ENCODE measurements at places on chromosomes 2 and 18.

DNA sequence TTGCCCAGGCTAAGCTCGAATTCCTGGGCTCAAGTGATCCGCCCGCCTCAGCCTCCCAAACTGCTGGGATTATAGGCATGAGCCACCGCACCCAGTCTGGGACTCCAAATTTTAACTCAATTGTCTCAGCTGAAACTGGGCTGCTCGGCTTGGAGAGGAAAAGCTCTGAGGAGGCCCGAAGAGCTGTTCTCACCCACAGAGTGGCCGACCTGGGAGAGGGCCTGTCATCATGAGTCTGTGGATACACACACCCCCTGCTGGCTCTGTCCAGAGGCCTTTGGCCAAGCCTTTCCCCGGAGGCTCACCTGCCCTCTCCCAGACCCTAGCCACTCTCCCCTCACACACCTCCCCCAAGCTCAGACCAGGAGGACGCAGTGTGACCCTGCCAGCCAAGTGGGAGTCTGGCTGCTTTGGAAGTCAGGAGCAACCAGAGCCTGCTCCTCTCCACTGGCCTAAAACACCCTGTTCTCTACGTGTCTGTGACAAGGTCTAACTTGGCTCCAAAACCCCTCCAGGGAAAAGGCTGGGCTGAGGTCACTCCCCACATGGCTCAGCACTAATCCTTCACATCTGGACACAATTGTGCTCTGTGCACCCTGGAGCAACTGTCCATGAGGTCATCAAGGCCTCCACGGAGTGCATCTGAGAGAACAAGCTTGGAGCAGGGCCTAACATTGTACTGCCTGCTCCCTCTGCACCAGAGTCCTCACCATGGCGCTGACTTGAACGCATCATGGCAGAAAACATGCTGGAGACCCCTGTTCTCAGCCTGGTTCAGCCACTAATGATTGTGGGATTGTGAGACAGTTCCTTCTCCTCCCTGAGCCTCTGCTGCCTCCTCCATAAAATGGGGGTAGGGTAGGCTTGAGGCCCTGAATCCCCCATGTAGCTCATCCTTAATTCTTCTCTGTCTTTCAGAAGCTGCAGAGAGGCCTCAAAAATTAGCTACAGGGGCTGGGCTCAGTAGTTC lies 49.9 kb upstream of the RAB6C start:
- DNase-seq = peak; percentile 41

GRCh38 chr2:201789395-201789794 lies 8.7 kb upstream of the ALS2 start:
- no peak for DNase-seq

DNA sequence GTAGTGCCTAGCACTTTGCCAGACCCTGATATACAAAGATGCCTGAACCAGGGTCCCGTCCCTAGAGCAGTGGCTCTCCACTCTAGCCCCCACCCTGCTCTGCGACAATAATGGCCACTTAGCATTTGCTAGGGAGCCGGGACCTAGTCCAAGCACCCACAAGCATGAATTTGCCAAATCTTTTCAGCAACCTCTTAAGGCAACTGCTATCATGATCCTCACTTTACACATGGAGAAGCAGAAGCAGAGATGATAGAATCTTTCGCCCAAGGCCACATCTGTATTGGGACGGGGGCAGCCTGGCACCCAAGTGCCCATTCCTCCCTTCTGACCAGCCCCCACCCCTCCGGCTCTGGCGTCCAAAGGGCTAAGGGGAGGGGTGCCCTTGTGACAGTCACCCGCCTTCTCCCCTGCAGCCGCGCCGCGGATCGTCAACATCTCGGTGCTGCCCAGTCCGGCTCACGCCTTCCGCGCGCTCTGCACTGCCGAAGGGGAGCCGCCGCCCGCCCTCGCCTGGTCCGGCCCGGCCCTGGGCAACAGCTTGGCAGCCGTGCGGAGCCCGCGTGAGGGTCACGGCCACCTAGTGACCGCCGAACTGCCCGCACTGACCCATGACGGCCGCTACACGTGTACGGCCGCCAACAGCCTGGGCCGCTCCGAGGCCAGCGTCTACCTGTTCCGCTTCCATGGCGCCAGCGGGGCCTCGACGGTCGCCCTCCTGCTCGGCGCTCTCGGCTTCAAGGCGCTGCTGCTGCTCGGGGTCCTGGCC lies 13.0 kb downstream of the SIGLEC15 start:
- DNase-seq = no peak

DNA sequence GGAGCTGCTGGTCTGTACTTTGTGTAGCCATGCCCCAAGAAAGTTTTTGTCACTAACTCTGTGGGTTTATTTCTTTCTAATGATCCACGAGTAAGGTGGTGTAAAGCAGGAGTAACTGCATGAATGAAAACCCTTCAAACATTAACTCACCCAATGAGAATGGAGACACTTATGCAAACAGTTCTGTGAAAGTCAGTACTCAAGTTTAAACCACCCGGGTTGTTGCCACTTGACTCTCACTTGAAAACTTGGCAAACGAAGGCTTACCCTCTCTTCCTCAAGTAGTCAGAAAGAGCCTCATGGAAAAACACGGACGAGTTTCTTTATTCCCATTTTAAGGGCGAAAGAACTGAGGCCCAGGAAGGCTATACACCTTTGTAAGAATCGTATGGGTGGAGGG lies 117.5 kb downstream of the MMADHC start:
- DNase-seq = no peak

DNA sequence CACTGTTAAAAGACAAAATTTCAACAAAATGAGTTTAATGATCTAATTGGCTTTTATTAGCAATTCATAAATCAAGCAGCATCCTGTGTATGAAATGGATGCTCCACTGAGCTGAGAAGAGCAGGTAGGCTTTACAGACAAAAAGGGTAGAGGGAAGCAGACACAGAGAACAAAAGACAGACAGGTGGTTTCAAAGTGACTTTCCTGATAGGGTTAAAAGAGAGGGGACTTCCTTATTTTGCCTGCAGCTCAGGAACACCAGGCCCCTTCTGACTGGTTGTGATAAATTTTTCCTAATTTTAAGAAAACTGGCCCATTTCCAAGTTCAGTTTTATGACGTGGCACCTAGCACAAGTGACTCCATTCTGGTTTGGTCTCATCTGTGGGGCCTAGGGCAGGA lies 11.9 kb downstream of the TEX51 start:
- DNase-seq = no peak

DNA sequence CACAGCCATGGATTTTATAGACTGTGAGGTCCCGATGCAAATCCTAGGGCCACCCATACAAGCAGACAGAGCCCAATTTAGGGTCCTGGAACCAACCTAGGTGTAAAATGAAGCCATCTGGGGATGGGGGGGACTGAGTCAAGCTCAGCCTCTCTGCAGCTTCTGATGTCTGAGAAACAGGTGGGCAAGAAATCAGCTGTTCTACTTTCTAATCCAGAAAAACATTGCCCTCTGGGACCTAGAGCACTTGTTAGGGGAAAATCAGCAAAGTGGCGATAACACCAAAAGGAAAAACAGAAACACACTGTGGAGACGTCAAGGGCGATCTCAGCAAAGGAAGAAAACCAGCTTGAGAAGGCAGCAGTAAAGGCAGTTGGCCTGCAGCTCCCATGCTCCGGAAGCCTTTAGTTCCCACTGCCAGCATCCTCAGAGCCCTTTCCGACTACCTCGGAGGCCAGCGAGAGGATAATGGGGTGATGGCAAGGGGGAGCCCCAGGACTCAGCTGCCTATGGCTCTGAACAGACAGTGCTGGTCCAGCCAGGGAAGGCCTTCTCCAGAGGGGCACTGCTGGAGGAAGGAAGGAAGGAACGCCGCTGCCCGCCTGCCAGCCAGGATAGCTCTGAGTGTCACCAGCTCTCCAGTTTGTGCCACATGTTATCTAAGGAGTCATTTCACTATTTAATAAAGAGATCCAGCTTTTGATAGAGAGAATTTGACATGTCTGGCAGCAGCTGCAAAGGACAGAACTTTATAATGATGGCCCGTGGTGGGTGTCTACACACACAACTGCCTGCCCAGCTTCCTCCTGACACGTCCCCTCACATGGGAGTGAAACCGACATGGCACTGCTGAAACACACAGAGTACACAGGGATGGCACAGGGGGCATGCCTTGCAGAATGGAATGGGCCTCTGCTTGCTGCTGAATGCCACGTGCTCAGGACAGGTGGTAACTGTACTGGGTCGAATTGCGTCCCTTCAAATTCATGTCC lies 37.7 kb downstream of the HS1BP3 start:
- DNase-seq = no peak

GRCh38 chr18:60746919-60747318 lies 374.3 kb upstream of the MC4R start:
- DNase-seq = no peak

DNA sequence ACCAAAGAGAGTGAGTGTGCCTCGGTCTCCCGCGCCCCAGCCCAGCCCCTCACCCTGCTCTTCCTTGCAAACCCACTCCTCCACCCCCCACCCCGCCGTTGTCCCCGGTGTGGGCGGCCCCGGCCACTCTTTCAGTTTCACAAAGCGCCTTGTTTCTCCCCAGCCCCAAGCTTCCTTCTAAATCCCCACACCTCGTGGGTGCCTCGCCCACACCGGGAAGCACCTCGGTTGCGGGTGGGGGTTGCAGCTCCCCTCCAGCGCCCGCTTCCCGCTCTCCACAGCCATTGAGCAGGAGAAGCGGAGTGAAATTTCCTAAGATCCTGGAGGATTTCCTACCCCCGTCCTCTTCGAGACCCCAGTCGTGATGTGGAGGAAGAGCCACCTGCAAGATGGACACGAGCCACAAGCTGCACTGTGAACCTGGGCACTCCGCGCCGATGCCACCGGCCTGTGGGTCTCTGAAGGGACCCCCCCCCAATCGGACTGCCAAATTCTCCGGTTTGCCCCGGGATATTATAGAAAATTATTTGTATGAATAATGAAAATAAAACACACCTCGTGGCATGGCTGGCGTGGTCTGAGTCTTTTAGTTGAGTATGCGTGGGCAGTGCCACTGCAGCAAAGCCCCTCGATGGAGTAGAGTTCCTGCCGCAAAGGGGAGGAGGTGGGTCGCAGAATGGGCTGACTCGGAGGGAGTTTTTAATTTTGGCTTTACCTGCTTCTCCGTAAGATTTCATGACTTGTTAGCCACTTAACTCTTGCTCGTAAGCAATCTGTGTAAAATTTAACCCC lies 848 bp downstream of the TMSB10 start:
- no peak for DNase-seq

DNA sequence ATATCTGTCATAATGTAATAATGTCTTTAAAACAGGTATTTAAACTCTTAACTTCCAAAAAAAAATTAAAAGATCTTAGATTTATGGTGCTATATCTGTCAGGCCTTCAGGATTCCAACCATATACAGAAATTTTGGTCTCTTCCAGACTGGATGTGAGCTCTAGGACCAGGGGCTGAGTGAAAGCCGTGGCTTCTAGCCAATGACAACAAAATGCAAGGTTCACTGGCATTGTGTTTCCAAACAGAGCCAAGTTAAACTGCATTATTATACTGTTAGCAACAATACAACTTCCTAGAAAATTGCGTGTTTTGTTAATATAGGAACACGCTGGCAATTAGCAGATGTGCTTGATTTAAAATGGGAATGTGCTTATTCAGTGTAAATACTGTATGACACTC lies 809.8 kb upstream of the SOX11 start:
- no peak for DNase-seq

- no peak for DNase-seq
Measured at GRCh38 chr2:239305771-239306170, 95.0 kb downstream of the HDAC4 start.

DNA sequence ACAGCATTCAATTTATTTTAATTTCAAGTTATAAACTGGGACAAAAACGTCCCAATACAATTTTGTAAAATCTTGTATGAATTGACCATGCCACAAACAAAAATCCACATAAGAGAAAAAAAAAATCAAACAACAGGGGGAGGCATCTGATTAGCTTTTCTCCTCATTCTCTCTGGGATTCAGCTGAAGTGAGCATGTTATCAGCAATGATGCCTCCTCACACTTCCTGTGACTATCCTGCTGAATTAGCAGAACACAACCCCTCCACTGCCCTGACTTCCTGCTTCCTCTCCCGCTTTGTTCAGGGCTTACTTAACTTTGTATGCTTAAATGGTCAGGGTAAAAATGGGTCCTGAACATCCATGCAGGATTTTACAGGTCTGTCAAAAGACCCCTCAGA lies 132.2 kb upstream of the ITGB6 start:
- no peak for DNase-seq

DNA sequence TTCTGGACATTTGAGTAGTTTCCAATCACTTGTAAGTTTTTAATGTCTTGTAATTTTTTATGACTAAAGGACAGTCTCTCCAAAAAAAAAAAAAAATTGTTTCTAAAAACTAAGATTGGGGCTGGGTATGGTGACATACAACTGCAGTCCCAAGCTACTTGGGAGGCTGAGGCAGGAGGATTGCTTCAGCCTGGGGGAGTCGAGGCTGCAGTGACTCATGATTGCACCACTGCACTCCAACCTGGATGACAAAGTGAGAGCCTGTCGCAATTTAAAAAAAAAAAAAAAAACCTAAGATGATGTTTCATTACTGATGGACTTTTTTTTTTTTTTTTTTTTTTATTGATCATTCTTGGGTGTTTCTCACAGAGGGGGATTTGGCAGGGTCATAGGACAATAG lies 34.4 kb upstream of the PKDCC start:
- DNase-seq = no peak

DNA sequence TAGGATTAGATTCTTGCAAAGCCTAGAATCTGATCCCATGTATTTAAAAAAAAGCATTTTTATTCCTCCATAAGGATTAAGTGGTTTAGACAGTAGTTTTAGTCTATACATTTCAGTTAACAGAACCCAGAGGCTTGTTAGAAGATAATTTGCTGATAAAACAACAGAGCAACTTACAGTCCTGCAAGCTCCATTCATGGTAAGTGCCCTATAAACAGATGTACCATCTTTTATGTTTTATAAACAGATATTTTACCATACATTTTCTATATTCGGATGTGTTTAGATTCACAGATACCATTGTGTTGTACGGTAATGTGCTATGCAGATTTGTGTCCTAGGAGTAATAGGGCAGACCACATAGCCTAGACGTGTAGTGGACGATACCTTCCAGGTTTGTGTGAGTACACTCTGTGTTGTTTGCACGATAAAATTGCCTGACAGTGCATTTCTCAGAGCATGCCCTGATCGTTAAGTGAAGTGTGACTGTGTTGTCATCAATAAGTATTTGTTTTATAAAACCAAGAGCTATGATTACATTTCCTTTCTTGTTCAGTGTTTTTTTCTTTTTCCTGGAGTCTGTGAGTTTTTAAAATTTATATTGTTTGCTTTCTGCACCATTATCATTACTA lies 54.2 kb downstream of the CERS6 start:
- no peak for DNase-seq

DNA sequence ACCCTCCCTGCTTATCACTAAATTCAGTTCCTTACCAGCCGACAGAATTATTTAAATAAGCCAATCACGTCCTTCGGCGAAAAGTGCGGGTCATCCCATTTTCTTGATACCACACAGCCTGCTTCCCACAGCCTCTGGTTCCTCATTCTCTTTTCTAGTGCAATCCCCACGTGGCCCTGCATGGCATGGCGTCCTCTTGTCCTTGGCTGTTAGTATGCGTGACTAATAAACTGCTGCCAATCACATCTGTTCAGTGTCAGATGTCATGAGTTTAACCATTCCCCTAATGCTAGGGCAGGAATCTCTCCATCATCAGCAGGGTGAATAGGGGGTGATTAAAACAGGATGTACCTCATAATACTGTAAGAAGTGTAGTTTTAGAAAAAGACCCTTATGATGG lies 62.8 kb upstream of the TSPYL6 start:
- DNase-seq = no peak

All from amygdala (tissue), 56 donors.